ENCODE measurements at places on chromosomes 5 and 9.

GRCh38 chr5:68344447-68345111 lies 129.0 kb downstream of the PIK3R1 start:
- peak overlapping the region; percentile 54 for H3K27ac ChIP-seq
- no peak overlapping the region for H3K4me3 ChIP-seq
- peaks cover 32% of the 10 kb centered on the region for H3K4me1 ChIP-seq
- no peaks in the 10 kb centered on the region for H3K36me3 ChIP-seq
- H3K27me3 ChIP-seq: no peaks in the 10 kb centered on the region
- DNase-seq: peak; percentile 78

GRCh38 chr5:97044052-97044451 lies 98.4 kb downstream of the LIX1 start:
- H3K27ac ChIP-seq: no peak overlapping the region
- no peaks in the 10 kb centered on the region for H3K27me3 ChIP-seq
- H3K4me3 ChIP-seq: no peak overlapping the region
- no peak for DNase-seq
- H3K36me3 ChIP-seq: no peaks in the 10 kb centered on the region

DNA sequence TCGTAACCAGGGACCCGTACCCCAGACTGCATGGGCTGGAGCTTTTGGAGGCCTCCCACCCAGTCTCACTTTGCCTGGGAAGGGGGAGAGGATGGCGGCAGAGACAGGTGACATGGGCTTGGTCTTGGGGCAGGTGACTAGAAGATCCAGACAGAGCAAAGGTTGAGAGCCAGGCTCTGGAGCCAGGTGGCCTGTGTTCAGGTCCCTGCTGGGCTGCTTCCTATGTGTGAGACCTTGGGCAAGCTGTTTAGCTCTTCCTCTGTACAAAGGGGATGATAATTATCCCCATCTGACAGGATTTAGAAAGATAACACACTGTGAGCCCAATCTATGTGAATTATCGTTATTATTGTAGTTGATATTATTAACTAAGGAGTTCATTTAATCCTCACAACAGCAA lies 16.1 kb upstream of the NDST1 start:
- no peak overlapping the region for H3K27ac ChIP-seq
- H3K27me3 ChIP-seq: no peaks in the 10 kb centered on the region
- peaks cover 34% of the 10 kb centered on the region for H3K4me1 ChIP-seq
- no peak for DNase-seq

- no peaks in the 10 kb centered on the region for H3K4me1 ChIP-seq
- H3K27ac ChIP-seq: no peak overlapping the region
- H3K27me3 ChIP-seq: no peaks in the 10 kb centered on the region
Observed at GRCh38 chr5:107456281-107456715, 214.4 kb downstream of the EFNA5 start.

GRCh38 chr9:14909961-14910805 lies at the start of gene FREM1:
FREM1 (minus strand) TSS chr9:14910428; CDS start chr9:14868977, 41,451 bp downstream.
- H3K27me3 ChIP-seq: no peaks in the 10 kb centered on the region
- no peak within 1 kb of the TSS for H3K27ac ChIP-seq
- H3K4me3 ChIP-seq: no peak within 1 kb of the TSS
- DNase-seq: no peak

DNA sequence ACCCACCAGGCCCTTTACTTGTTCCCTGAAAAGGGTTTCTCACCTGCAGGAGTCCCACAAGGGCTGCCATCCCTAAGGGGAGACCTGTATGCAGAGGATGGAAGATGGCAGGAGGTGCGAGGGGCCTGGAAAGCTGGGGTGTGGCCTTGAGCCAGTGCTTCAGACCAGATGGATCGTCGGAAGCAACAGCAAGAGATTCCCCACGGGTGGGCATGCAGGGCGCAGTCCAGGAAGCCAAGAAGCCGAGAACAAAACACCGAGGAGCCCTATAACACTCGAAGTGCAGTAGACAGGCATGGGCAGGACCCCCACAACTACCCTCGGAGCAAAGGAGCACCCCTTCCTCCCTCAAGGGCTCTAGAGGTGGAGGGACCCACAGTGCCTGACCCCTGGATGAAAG lies 24.7 kb upstream of the FRRS1L start:
- peaks cover 3% of the 10 kb centered on the region for H3K27me3 ChIP-seq
- H3K27ac ChIP-seq: no peak overlapping the region
- no peaks in the 10 kb centered on the region for H3K4me1 ChIP-seq
- H3K36me3 ChIP-seq: no peaks in the 10 kb centered on the region

GRCh38 chr5:170493028-170493820 lies 10.6 kb upstream of the KCNIP1 start:
- no peaks in the 10 kb centered on the region for H3K36me3 ChIP-seq
- H3K27me3 ChIP-seq: no peaks in the 10 kb centered on the region
- H3K4me1 ChIP-seq: no peaks in the 10 kb centered on the region
- H3K27ac ChIP-seq: no peak overlapping the region
- DNase-seq: no peak
- no peak overlapping the region for H3K4me3 ChIP-seq

All from K562 (cell line).